Kidney glomerular epithelial cell (primary cell): ENCODE measurements at places on chromosomes 6 and 20.

DNA sequence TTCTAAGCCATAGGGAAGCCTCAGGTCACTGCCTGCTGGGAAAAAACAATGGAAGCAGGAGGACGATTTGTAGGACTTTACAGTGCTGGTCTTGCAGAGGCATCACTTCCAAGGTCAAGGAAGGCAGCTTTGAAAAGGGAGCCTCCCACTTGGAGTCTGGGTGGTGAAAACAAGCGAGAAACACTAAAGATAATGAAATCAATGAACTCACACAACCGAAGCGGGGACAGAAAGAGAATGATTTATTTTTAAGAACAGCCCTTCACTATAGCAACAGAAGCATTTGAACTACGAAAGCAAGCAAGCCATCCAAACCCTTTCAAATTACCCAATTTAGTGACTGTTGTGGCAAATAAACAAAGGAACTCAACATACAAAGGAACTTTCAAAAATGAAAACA lies 227.5 kb downstream of the THBS2 start:
- no peak for DNase-seq

- DNase-seq = no peak
Measured at GRCh38 chr6:89987140-89987539, 92.9 kb downstream of the GJA10 start.

DNA sequence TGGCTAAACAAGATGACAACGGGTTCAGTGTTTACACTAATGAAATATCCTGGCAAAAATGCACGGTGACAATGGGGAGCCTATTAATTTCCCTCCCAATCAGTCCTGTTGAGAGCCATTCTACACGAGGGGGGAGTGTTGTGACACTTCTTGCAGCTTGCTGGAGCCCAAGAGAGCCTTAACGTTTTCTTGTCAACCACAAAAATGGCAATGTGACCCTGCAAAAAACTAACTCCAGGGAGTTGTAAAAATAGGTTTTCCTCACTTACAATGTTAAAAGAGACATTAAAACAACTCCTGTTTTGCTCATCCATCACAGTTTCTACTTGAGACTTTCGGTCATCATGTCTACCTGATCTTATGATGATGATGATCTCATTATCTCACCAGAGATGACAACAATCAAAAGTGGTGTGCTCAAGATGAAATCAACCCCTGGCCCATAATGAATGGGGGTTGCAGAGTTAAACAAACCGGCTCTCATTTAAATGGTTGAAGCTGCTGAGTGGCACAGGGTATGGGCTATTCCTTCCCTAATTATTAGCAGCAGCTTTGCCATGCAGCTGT lies 57.9 kb downstream of the GJA10 start:
- DNase-seq = no peak

- no peak for DNase-seq
Measured at GRCh38 chr6:150126641-150127291, 16.1 kb upstream of the PPP1R14C start.

GRCh38 chr20:62561182-62561581 lies 81.1 kb upstream of the SLCO4A1 start:
- no peak for DNase-seq

DNA sequence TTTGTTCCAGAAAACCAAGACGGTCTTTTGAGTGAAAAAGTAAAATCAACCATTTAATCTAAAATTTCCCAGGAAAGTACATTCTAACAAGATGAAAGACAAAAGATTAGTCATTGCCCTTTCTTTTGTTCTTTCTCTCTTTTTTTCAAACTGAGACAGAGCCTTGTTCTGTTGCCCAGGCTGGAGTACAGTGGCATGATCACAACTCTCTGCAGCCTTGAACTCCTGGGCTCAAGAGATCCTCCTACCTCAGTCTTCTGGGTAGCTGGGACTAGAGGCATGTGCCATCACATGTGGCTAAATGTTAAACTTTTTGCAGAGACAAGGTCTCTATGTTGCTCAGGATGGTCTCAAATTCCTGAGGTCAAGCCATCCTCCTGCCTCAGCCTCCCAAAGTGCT lies 75.0 kb downstream of the FKBP5 start:
- DNase-seq = no peak

- DNase-seq = no peak
Measured at GRCh38 chr20:45432294-45432693, 16.4 kb downstream of the PIGT start.

DNA sequence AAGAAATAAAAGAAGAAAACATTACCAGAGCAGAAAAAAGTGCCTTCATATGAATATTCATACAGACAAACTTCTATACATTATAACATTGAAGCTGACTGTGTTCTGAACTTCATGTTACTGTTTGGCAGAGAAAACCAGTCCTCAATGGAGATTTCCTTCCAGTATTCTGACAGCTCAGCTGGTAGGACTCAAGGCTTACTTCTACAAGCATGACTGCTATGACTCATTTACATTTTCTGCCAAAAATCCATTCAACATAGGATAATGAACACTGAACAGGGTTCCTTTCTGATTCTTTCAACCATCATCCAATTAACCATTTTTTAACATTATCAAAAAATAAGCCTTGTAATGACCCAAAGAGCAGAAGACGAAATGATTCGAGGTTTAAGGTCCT lies 25.4 kb downstream of the COL9A1 start:
- no peak for DNase-seq

DNA sequence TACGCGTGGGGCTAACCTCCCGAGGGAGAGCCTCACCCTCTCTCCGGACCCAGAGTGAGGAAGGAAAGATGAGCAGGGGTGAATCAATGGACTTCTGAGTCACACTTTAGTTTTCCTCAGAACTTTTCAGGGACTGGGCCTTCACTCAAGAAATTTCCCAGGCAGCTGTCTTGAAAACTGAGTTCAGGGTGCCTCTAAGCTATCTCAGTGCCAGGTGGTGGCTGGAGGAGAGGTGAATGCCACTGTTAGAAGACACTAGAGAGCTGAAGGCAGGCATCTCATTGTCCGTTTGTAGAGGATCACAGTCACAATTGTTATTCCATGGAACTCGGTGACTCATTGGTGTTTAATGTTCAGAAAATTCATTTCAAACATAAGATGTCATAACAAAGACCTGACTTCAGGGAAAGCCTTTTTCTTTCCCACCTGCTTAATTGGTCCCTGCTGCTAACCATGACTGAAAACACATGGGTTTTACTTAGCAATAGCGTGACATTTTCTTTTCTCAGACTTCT lies 5.3 kb upstream of the SERPINB6 start:
- peak; percentile 45 for DNase-seq

- DNase-seq = no peak
Measured at GRCh38 chr20:3461911-3462677, 8.7 kb upstream of the ATRN start.

GRCh38 chr6:168408504-168409136 lies 32.4 kb upstream of the SMOC2 start:
- no peak for DNase-seq

GRCh38 chr6:46013639-46014038 lies 2.0 kb downstream of the CLIC5 start:
- DNase-seq = no peak

DNA sequence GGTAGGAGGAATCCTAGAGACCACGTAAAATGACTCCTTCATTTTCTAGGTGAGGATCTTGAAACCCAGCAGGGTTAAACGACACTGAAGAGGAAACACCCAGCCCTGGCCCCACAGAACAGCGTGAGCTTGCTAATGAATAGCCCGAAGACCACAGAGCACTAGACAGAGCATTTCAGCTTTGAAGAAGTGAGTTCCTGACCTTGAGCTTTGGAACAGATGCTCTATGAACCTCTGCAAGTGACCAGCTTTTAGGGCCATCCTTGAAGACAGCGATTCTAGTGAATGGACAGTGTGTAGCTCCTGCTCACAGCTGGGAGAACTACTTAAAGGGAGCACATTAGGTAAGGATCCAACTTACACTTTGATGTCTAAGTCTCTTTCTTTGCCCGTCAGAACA lies 74.0 kb upstream of the FRMD1 start:
- no peak for DNase-seq

DNA sequence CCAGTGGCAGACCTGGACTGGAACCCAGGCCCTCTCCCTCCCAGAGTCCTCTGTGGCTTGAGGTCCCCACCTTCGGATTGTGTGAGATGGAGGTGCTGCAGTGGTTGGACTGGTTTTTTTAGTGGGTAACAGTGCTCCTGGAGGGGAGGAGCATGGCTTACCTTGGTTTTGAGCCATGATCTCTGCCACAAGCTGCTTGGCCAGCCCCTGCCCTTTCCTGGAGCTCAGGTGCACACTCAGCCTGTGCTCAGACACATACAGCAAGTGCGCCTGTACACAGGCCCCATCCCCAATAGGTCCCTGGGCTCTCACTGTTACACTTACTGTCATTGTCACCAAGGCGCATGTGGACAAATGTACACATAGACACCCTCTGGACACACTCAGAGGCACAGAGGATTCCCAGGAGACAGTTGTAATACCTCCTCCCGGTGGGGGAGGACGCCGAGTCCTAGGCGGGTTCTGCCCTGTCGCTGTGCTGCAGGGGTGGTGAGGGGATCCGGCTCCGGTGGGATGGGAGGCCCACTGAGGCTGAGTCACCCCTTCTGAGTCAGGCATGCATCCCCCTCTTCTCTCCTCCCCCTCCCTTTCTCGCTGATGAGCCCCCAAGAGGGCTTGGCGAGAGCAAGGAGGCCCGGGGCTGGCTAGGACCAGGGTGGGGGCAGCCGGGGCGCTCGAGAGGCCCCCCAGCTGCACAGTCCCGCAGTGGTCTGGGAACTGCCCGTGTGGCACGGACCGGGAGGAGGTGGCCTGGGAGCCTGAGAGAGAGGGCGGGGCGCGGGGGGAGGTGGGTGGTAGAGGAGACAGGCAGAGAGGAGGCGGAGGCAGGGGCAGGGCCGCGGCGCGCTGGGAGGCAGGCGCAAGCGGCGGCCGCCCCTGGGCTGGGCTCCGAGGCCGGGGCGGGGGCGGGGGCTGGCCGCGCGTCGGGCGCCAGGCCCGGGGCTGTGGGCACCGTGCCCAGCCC lies 522 bp upstream of the EPB41L1 start:
- peak; percentile 34 for DNase-seq

- no peak for DNase-seq
Measured at GRCh38 chr6:21116736-21117135, 476.8 kb upstream of the SOX4 start.

GRCh38 chr20:51059862-51060261 lies 37.0 kb upstream of the KCNG1 start:
- DNase-seq = no peak

GRCh38 chr20:2397091-2397490 lies 16.4 kb downstream of the TGM6 start:
- DNase-seq = no peak

GRCh38 chr20:50303573-50304500 lies 113.2 kb downstream of the CEBPB start:
- peak; percentile 24 for DNase-seq

GRCh38 chr20:13302647-13303450 lies 81.8 kb downstream of the ISM1 start:
- DNase-seq = no peak

- DNase-seq = no peak
Measured at GRCh38 chr6:35317483-35318195, 20.0 kb downstream of the DEF6 start.

DNA sequence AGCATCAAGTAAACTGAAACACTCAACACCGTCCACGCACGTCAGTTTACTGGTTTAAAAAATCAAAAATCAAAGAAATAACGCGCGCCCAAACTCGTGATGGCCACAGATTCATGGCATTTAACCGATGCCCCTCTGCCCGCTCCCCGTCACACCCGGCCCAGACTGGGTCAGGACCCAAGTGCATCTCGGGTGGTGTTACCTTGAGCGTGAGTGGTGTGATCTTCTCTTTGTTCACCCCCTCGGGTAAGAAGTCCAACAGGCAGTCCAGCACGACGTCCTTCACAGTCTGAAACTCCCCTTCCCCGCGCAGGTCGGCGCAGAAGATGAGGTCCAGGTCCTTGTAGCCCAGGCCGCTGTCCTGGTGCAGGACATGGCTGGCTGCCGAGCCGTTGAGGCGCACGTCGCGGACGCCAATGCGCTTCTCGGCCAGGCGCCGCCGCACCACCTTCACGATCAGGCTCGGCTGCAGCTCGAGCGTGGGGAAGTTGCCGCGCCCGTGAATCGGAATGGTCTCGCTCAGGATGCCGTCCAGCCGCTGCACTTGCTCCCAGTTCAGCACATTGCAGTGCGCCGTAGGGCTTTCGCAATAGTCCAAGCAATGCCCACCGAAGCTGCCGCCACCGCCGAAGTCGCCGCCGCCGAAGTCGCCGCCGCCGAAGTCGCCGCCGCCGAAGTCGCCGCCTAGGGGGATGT lies 945 bp downstream of the TENT5A start:
- no peak for DNase-seq

- no peak for DNase-seq
Measured at GRCh38 chr6:107314531-107314939, 144.8 kb downstream of the PDSS2 start.

DNA sequence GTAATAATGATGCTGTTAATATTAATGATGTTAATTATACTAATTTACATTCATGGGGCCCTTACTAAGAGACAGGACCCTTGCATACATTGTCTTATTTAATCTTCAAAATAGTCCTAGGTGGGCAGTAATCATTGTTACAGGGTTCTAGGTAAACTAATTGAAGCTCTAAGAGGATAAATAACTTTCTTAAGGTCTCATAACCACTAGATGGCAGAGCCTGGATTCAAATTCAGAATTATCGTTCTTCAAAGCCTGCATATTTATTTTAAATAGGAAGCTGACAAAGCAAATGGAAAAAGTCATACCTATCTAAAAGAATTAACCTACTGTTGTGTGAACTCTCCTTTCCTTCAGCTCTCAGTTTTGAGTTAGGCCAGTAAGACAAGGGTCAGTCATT lies 23.5 kb downstream of the PTCHD4 start:
- peak; percentile 65 for DNase-seq
